ENCODE measurements at places on chromosomes 16 and 17.

DNA sequence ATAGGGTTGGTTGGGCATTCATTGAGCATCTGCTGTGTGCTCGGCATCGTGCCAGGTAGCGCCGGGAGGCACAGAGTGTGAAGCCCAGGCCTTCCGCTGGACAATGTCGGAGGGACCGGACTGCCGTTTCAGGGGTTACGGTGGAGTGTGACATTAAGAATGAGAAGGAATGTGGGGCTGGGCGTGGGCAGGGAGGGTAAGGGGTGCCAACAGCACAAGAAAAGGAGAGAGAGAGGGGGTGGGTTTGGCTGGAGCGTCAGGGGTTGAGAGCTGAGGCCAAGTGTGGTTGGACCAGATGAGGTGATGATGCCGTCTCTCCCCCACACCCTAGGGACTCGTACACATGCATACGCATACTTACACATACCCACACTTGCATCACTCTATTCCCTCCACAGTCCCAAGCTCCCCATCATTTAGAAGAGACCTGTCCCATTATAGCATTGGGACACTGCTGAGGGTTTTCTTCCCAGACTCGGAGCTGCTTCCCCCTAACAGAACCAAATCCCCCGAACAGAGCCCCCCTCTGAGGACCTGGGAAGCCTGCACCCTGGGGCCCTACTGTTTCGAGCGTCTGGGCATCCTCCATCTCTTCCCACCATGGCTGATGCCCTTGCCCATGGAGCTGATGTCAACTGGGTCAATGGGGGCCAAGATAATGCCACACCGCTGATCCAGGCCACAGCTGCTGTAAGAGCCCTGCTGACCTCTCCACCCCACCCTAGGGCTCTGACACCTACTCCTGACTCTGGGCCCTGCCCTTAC, 3.3 kb upstream of the KCTD11 start:
- DNase-seq = no peak

DNA sequence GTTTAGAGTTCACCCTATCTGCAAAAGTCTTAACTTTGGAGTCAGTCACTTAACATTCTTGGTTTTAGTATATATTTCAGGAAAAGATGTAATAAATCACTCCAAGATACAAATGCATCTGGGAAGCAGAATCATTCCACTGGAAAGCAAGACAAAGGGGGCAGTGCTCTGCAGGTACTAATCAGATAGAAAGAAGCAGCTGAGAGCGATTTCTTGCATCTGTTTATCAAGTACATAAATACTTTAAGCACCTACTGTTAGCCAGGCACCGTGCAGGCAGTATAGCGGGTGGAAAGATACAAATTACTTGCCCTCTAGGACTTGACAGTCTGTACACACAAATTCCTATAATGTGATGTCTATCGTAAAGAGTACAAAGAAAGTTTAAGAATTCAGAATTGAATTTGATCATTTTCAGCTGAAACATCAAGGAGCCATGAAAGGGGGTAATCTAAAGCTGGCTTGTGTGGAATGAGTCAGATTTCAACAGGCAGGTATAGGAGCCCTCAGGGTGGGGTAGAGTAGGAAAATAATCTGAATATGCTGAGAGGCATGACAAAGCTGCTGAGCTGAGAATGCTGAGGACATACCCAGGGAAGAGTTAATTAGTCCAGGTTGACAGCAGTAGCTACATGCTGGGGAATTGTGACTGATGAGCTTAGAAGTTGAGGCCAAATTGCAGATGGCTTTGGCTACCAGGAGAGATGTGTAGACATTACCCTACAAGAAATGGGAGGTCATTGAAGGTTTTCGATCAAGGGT, 110.2 kb downstream of the CA10 start:
- DNase-seq = no peak

DNA sequence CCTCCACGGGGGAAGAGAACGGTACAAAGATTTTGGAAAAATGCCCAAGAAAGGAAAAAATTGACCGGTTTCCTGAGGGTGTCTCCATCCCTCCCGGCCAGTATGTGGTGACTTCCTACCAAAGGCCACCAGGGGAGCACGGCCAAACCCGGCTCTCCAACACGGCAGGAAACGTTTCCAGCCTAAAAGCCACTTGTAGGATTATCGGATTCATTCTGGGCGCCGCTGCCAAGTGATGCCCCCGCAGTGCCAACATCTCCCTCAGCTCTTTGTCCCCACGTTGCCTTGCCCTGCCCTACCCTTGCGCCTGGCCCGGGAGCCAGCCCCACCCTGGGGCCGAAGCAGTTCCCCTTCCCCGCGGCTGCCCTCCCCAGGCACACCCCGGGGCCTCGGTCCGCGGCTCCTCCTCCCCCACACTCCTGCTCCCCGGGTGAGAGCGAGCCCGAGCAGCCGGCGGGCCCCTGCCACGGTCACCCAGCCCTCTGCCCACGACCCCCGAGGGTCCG, 688 bp downstream of the CRK start:
- DNase-seq = peak; percentile 55

DNA sequence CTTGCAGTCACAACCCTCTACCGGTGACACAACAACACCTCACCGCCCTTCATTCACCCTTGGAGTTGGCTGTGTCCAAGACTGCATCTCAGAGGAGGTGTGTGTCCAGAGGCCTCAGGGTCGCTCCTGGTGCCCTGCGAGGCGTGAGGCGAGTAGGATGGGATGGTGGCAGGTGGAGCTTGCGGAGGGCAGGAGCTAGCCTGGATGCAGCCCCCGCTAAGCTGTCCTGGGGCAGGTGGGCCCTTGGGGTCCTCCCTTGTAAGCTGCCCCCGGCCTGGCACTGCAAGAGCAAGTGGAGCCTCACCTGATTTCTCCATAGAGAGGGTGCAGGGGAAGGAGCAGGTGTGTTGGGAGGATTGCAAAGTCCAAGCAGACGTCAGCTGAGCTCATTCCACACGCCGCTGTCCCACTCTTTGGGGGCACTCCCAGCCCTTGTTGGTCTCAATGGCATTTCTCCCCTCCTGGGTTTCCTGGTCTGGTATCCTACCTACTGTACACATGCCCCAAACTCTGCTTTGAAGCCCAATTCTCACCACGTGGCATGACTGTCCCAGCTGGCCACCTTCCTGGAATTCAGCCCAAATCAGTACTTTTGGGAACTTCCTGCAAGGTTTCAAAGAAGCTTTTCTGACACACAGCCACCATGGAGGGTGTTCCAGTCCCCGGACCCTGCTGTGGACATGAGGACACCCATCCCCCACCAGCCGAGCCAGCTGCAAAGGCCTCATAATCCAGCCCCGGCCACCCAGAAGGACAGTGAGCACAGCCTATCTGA, 18.1 kb upstream of the ICAM2 start:
- DNase-seq = no peak

DNA sequence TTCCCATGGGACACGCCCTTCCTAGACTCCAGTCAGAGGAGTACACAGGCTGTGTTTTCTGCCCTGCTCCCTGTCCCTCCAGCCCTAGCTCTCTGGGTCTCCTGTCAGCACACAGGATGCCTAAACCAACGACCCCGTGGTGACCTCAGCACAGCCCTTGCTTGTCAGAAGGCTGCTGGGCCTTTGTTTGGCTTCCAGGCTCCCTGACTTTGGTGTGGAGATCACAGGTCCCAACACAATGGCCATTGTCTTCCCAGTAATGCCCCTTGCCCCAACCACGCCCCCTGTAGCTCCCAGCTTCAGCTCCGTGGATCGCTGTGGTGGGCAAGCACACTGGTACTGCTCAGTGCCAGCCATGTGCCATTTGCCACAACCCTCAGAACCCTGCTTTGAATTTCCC, 15.0 kb downstream of the HNF1B start:
- DNase-seq = no peak

- no peak for DNase-seq
These were observed 229.0 kb downstream of the CPPED1 start for GRCh38 chr16:12574721-12575120.

DNA sequence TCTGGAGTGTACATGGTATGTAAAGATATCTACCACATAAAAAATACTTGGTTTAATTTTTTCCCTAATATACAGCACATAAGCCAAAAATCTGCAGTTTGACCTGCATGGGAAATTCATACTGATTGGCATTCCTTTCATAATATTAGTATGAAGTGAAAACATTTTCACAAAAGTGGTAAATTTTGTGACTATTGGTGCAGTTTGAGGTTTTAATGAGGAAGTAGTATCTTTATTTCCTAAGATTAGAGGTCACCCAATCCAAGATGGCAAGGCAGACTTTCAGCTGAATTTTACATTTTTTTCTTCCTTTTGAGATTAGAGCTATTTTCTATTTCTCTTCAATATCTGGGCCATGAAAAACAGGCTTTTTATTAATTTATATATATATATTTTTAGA, 21.2 kb downstream of the METTL9 start:
- no peak for DNase-seq

- DNase-seq = no peak
These were observed 28.2 kb downstream of the MAP1LC3B start for GRCh38 chr16:87420026-87421002.

- no peak for DNase-seq
These were observed 19.7 kb downstream of the MOSMO start for GRCh38 chr16:22027633-22028032.

- DNase-seq = no peak
These were observed 72.6 kb downstream of the CDK12 start for GRCh38 chr17:39533891-39534290.

- no peak for DNase-seq
These were observed 158.4 kb upstream of the IRX3 start for GRCh38 chr16:54444851-54445458.

DNA sequence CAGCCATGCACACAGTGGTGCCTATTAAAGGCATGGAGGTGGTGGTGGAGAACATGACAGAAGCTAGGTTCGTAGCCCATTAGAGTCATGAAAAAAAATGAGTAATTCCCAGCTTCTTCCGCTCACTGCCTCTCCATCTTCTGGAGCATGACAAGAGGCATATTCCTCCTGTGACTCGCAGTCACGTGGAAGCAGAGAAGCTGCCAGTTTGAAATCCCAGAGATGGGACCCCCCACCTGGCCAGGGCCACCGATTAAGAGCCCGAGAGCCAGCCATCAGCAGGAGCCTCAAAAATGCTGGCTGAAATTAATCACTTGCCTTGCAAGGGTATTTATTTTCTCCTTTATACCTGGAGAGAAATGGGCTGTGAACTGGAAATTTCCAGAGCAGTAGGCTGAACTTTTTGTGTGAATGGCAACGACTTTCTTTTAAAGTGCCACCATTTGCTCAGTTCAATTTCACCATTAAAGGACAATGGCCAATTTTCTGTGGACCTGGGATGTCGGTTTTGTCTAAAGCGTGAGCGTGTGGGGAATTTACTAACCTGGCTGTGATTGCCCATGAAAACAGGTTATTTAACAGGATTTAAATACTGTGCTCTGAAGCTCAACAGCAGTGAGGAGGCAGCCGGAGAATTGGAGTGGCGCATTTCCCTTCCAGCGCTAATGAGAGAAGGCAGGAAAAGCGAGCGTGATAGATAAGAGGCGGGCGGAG, 189.7 kb upstream of the SDK2 start:
- DNase-seq = no peak

GRCh38 chr17:19717031-19717360, 612 bp upstream of the SLC47A2 start:
- no peak for DNase-seq

- no peak for DNase-seq
These were observed 13.0 kb downstream of the GUCY2D start for GRCh38 chr17:8015236-8015956.

DNA sequence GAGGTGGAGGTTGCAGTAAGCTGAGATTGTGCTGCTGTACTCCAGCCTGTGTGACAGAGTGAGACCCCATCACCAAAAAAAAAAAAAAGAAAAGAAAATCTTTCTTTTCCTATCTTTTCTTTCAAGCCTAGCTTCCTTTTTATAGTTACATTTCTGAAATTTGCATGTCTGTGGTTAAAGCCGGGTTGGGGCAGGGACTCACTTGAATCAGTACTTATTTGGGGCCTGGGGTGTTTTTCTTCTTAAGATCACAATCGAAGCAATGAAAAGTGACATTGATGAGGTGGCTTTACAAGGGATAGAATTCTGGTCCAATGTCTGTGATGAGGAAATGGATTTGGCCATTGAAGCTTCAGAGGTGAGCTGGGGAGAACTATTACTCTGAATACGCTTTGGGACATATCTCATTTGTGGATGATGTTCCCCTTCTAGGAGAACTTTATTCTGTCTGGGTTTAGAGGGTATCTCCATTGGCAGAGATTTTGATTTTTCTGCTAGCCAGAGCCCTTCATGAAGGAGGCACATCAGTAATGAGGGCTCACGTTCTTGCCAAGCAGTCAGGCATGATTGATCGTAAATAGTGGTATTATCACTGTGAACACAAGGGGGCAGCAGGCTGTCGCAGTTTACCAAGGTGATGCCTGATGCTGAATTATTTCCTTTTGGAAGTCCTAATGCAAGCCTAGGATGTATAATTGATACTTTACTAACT, 14.3 kb downstream of the KPNB1 start:
- DNase-seq = peak; percentile 68

DNA sequence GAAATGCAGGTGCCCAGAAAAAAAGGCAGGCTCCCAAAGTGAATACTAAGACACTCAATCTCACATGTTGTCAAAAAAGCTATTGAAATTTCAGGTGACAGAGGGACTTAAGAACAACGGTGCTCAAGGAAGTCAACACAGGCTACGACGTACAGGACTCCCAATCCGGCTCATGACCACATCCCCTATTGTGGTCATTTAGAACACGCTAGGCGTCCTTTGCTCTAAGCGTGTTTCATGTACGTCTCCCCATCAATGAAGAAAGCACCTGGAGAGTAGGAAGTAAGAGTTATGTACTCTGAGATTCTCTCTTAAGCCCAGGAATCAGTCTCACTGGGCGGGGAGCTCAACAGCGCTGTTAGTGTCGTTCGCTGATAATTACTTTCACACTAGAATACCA, 94.1 kb downstream of the MRM3 start:
- DNase-seq = no peak

DNA sequence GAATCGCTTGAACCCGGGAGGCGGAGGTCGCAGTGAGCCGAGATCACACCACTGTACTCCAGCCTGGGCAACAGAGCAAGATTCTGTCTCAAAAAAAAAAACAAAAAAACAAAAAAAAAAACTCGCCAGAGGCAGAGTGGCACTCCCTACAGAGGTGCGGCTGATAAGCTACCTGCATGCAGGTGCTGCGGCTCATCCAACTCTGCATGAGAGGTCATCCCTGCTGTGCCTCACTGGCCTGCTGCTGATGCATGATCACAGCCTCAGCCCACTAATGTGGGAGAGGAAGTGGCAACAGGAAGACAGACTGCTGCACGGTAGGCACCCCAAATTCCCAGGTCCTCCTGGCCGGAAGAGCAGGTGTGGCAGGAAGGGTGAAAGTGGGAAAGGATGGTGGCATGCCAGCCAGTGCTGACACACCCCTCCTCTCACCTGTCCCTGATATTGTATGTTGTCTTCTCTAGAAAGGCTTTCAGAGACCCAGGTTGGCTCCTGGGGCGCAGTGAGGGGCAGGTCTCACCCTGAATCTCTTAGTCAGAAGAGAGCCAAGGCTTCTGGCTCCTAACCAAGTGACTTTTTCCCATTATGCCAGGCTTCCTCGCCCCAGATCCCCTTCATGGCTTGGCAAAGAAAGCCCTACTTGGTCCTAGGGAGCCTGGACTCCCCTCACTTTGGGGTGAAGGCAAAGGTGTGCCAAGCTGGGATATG, 11.8 kb downstream of the NXPH3 start:
- no peak for DNase-seq

GRCh38 chr17:78498848-78499247, 78.3 kb downstream of the DNAH17 start:
- no peak for DNase-seq

All from activated CD4-positive, alpha-beta T cell treated with anti-CD3 and anti-CD28 coated beads, Interleukin-2, amount 50 U/mL, for 48 hours (primary cell).